ENCODE measurements at places on chromosomes 16 and 17.

- DNase-seq, result no peak
Measured at GRCh38 chr17:69390795-69391501, 23.5 kb upstream of the MAP2K6 start.

DNA sequence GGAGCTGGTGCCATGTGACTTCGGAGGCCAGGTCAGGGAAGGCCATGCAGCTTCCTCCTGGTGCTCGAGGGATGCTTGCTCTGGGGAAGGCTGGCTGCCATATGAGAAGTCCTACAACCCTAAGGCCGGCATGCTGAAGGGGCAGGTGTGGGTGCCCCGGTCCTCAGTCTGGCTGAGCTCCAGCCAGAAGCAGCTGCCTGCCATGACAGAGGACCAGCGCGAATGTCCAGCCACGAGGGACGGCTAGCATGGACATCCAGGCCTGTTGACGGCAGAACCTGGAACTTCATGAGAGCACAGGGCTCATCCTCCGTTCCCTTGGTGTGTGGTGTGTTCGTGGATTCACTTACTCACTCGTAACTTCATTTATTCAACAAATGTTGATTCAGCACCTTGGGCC lies 140.6 kb downstream of the IRF8 start:
- no peak for DNase-seq

- DNase-seq, result no peak
Measured at GRCh38 chr17:71966055-71966454, 154.8 kb upstream of the SOX9 start.

- no peak for DNase-seq
Measured at GRCh38 chr17:76687298-76688164, 23.2 kb downstream of the MXRA7 start.

DNA sequence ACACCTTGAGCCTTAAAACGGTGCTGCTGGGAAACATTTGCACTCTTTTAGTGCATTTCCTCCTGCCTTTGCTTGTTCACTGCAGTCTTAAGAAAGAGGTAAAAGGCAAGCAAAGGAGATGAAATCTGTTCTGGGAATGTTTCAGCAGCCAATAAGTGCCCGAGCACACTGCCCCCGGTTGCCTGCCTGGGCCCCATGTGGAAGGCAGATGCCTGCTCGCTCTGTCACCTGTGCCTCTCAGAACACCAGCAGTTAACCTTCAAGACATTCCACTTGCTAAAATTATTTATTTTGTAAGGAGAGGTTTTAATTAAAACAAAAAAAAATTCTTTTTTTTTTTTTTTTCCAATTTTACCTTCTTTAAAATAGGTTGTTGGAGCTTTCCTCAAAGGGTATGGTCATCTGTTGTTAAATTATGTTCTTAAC lies 4.4 kb downstream of the SOX9 start:
- no peak for DNase-seq

DNA sequence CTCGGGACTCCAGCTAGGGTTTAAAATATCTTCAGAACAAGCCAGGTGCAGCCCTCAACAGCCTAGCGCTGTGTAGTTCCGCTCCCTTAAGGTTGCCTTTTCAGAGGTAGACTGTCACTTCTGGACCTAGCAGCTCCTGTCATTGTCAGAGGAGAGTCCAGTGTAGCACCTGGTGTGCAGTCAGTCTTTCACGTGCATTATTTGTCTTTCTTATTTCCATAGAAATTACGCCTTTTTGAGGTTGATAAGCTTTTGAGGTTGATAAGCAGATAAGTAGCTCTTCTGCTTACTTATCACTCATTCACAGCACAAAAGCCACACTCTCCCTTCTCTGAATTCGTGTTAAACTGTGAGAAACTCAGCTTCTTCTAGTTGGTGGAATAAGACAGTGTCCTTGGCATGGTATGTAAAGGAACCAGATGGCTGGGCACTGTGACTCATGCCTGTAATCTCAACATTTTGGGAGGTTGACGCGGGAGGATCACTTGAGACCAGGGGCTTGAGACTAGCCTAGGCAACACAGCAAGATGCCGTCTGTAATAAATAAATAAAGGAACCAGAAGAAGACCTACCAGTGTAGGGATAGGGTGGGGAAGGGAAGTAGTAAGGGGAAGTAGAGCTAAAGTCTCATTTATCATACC lies 10.2 kb downstream of the EEF2K start:
- no peak for DNase-seq
